Foreskin melanocyte (primary cell): ENCODE measurements at places on chromosomes 2 and 18.

DNA sequence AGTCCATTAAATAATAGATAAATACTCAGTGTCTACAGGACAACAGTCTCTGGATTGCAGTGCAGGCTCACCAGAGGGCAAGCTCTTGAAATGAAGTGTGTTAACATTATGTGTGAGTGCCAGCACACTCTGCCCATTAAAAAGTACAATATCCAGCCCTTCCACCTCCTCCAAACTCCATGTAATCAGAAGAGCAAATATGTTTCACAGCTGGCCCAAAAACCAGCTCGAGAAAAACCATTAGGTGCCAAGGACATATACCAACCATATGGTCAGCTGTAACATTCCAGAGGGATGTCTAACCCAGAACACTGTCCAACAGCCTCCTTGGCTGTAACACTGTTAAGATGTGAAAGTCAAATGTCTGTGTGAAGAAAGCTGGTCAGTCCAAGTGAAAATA is 112.2 kb downstream of the ZNF385B start:
- no peak for DNase-seq

DNA sequence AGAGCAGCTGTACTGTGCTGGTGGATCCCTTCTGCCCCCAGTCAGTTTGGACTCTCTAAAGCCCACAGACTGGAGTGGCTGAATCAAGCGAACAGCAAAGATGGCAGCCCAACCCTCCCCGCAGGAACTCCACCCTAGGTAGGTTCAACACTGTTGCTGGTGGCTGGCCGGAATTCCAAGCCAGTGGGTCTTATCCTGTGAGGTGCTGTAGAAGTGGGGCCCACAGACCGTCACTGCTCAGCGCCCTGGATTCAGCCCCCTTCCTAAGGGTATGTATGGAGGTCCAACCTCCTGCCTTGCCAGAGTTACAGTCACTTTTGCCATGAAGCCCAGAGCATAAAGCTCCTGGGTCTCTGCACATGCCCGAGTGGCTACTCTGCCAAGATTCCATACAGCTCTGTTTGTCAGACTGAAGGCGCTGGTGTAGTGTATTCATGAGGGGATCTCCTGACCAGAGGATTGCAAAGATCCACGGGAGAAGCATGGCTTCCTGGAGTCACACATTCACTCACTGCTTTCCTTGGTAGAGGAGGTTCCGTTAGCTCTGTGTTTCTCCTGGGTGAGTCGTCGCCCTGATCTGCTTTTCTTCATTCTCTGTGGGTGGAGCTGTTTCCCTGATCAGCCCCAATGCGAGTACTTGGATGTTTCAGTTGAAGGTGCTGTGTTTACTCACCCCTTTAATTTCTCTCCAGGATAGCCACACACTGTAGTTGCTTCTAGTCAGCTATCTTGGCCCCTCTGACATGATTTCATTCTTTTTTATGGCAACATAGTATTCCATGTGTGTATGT is 293.6 kb upstream of the THUMPD2 start:
- no peak for DNase-seq

DNA sequence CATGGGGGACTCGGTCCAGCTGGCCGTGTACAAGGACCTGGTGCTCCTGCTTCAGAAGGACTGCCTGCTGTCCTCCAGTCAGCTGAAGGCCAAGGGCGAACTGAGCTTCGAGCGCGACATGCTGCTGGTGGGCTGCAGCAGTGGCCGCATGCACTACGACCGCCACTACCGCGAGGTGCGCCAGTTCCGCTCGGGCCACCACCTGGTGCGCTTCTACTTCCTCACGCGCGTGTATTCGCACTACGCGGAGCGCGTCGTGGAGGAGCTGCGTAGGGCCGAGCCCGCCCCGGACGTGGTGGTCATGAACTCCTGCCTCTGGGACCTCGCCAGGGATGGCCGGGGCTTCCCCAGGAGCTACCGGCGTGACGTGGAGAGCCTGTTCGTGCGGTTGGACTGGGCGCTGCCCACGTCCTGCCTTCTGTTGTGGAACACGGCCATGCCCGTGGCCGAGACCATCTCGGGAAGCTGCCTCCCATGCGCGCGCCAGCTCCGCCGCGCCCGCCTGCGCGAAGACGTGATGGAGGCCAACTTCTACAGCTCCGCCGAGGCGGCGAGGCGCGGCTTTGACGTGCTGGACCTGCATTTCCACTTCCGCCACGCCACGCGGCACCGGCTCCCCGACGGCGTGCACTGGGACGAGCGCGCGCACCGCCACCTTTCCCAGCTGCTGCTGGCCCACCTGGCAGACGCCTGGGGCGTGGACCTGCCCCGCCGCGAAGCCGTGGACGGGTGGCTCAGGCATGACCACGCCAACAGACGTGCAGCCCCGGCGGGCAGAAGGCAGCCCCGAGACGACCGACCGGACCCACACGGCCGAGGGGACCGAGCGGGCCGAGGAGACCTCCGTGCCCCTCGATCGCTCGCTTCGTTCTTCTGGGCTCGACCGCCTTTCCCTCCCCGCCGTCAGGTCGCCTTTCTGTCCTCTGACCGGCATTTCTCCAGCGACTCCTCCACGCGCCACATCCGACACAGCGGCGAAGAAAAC is 293.9 kb upstream of the ERBB4 start:
- no peak for DNase-seq

DNA sequence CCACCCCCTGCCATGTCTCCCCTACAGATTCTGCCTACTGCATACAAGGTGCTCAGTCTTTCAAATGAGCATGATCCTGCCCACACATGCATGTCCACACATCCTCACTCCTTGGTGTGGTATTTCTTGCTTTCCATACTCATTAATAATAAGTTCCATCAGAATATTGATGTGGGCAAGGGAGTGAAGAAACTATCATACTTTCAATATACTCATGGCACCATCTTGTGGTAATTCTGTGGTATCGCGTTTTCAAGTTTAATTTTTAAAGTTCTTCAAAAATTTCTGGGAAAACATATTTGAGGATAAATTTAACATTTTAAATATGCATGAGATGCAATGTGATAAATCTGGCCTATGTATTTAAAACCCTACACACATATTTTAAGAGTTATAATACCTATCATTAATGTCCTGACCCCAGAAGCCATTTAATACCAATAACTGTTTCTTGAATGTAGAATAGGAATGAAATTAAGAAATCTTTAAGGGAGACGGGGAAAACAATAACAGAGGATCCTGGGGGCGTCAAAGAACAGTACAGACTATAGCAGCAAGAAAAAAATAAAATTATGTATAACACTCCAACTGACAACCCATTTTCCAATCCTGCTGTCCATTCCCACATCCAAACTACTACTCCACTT is 110.1 kb downstream of the ZNF385B start:
- peak; percentile 15 for DNase-seq

GRCh38 chr2:231810905-231811304 is 24.7 kb downstream of the COPS7B start:
- no peak for DNase-seq
